ENCODE measurements at places on chromosomes 3 and 15.

GRCh38 chr3:49018707-49019006 lies 277 bp upstream of the DALRD3 start:
- DNase-seq = no peak

DNA sequence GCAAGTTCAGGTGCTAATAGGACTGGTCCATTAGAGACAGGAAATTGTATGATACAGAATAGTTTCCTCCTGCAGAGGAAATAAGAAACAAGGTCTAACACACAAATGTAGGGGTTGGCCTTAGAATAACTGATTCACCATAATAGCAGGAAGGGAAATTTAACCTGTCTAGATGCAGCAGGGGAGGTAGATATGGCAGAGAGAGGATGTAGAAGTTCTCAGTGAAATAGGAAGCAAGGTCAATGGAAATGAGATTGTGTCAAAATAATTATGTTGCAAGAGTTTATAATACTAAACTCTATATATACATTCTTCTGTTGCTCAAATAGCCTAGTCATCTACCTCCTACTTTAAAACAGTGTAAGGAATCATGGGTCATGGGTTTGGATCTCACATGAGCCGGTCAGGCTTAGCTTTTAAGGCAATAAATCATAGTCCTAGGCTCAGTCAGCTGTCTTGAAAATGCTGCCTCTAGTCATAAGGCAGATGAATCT lies 17.0 kb downstream of the BCL2A1 start:
- DNase-seq = no peak

DNA sequence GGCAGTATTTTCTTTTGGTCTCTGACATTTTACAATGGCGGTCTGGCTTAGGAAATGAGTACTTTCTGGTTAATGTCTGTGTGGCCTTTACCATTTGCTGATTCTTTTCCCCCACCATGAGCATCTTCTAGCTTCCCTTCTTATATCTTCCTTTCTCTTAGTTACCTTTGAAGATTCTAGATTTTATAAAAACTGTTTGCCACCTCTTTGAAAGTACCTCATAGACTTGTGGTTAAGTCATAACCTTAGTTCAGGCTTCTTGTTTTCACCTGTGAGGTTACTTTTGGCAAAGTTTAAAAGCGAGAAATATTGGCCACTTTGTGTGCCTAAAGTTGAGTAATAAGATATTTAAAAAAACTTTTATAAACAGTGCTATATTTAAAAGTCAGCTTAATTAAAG lies 147.4 kb downstream of the FMN1 start:
- no peak for DNase-seq

DNA sequence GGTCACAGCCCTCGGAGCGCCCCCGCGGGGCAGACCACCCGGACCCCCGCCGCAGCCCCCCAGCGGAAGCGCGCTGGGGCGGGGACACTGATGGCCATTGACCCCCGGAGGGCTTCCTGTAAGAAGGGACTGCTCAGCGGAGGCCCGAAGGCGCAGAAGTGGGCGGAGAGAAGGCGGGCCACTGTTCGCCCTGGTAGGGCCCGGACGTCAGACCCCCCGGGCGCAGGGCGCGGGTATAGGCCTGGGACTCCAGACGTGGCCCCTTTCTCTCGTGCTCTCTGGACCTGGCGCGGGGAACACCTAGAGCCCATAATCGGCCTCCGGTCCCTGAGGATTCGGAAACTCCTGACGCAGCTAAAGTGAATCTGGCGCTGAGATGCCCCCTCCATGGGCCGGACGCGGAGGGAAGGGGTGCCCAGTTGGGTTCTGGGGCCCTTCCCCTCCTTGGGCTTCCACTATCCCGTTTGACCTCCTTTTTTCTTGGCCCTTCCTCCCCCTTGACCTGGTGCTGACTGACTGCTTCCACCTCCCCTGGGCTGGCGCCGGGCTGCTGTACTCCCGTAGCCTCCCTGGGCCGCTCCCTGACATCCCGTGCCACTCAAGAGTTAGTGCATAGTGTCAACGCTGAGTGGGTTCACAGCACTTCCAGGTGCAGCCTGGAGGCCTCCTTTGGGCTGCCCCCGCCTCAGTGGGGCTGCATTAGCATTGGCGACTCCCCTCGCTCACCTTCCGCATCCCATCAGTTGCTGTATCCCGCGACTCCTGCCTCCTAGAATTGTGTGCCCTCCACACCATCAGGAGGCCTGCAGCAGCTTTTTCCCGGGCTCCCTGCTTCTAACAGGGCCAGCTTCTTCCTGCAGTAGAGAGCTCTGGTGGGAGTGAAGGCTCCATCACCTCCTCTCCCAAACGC lies 694 bp downstream of the ABTB1 start:
- no peak for DNase-seq

DNA sequence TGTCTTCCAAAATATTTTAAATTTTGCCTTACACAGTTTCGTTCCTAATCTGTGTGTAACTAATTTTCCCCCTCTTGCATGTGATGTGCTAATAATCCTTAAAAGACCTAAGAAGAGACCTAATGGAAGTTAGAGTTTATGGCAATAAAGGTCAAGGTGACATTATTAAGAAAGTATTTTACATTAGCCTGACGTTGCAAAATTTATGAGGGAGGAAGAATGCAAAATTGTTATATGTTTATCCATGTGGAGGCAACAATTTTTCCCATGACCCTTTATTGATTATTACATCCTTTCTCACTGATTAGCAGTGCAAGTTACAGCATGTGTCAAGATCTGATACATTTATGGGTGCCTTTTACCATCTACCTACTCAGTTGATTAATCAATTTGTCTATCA lies 373.8 kb upstream of the ROBO1 start:
- DNase-seq = no peak

DNA sequence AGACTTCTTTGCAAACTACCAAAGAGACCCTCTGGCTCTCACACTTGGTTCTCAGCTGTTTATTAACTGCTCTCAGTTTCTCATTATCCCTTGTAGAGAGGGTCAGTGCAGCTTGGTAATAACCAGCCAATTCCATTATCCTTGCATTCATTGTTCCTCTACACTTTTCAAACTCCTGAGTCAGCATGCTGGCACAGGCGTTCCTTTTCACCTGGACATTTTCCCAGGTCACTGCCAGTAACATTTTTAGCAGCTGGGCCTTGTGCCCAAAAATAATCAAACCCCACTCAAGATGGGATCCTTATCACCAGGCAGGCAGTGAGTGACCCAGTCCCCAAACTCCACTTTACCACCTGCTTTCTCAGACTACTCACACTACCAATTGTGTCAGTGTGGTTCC lies 4.8 kb upstream of the SUMF1 start:
- no peak for DNase-seq

DNA sequence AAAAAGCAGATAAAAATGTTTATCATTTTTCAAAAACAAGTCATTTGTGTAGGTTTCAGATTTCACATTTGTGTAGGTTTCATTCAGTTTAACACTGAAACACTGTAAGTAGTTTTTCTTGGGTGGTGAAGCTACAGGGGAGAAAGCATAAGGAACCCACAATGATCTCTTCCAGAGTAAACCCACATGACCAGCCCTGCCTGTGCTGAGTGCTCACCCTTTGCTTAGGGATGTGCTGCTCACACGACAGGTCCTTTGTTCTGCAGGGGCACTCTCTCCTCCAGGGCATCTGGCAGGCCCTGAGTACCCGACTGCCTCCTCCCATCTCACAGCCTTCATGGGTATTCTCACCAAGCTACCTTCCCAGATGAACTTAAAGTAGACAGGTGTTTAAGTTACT lies 28.9 kb downstream of the ZXDC start:
- DNase-seq = no peak

DNA sequence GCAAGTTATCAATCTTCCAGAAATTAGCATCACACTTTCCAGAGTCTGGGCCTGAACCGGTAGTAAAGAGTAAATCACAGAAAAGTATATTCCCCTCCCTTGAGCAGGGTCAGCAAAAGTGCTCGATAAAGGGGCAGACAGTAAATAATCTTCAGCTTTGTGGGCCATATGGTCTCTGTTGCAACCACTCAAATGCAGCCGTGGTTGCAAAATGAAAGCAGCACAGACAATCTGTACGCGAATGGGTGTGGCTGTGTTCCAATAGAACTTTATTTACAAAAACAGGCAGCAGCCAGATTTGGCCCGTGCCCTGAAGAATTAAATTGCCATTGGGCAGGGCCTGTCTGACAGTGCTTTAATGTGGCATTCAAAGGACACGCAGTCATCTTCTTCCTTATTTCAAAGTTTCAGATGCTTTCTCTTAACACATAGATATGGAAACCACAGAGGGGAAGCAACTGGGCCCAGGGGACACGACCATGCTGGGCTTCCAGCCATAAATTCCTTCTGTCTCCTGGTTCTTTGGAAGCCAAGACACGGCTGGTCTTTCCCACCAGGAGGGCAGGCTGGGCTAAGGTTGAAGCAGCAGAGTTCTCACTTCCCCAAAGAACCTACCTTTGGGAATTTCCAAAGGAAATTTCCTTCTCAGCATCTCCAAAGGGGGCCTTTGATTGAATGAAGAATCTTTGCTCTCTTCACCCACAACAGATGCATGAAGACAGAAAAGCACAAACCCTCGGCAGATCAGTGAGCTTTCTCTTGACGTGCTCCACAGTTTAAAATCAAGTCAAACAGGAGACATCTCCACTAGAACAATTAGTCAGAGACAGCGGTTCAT lies 489.8 kb upstream of the PROK2 start:
- DNase-seq = no peak

DNA sequence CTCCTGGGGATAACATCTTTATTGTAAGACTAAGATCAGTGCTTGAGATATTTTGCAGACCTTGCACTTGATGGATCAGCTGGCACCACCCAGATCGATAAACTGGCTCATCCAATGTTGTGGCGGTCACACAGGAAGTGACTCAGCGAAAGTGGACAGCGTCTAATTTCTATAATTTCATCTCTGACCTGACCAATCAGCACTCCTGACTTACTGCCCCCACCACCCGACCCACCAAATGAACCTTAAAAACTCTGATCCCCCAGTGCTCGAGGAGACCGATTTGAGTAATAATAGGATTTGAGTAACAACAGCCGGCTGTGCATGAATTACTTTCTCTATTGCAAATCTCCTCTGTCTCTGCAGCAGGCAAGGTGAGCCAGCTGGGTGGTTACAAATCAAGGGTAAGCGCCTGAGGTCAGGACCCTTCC lies 62.7 kb upstream of the RNU6-1 start:
- DNase-seq = no peak

Measured in stimulated activated CD4-positive, alpha-beta T cell treated with anti-CD3 and anti-CD28 coated beads, Interleukin-1b, Interleukin-23, amount 100 ng/mL, for 24 hours (primary cell).